ENCODE measurements at places on chromosomes 6 and 20.

GRCh38 chr6:9131201-9131600 lies 695.9 kb upstream of the SLC35B3 start:
- no peak for DNase-seq

- no peak for DNase-seq
Observed at GRCh38 chr20:38032585-38033329, 499 bp downstream of the TTI1 start.

DNA sequence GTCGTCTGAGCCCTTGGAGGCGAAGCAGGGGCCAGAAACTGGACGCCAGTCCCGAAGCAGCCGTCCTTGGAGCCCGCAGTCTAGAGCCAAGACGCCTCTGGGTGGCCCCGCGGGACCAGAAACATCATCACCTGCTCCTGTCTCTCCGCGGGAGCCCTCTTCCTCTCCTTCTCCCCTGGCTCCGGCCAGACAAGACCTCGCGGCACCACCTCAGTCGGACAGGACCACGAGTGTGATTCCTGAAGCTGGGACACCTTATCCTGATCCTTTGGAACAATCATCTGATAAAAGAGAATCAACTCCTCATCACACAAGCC lies 416 bp downstream of the RSPH4A start:
- DNase-seq: no peak

- no peak for DNase-seq
Observed at GRCh38 chr20:51022227-51022802, 592 bp downstream of the KCNG1 start.

GRCh38 chr6:22036275-22036674 lies 260.6 kb downstream of the PRL start:
- DNase-seq: no peak

DNA sequence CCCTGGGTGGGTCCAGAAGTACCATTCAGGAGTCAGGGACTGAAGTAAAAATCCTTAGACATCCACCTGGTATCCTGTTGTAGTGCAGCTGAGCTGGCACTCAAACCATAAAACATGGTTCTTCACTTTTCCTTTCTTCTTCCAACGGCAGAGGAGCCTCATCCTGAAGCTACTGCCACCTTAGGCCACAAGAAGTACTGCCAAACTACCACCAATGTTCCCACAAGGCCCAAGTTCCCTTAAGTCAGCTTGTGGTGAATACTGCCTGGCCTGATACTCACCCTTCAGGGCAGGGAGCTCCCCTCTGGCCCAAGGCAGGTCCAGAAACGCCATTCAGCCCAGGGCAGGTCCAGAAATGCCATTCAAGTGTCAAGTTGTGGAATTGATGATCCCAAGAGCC lies 1053.4 kb upstream of the CITED2 start:
- no peak for DNase-seq

- no peak for DNase-seq
Observed at GRCh38 chr6:1395941-1396908, 6.8 kb downstream of the FOXF2 start.

GRCh38 chr6:17653198-17653882 lies 53.2 kb downstream of the FAM8A1 start:
- no peak for DNase-seq

- no peak for DNase-seq
Observed at GRCh38 chr6:149935668-149936067, 6.1 kb upstream of the ULBP2 start.

- DNase-seq: no peak
Observed at GRCh38 chr6:142544199-142544838, 242.5 kb downstream of the ADGRG6 start.

DNA sequence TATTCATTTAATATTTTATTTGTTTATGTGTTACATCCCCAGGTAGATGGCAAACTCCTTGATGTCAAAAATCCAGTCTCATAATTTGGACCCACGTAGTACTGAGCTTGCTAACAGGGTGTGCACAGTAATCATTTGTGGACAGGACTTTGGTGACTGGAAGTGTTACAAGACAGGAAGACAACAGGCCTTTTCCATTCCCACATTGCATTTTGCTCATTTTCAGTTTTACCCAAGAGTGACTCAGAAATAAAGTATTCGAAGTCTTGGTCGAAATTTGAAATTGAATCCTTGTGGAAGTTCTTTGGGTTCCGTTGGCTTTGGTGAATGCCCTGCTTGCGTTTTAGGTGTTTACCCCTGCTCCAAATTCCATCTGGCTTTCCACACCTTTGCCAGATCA lies 63.0 kb upstream of the THBS2 start:
- DNase-seq: no peak

- no peak for DNase-seq
Observed at GRCh38 chr20:24051160-24051559, 62.6 kb upstream of the GGTLC1 start.

GRCh38 chr6:131107151-131107550 lies 28.1 kb upstream of the AKAP7 start:
- DNase-seq: no peak

- peak; percentile 85 for DNase-seq
Observed at GRCh38 chr6:30942338-30943060, 1.7 kb downstream of the MUCL3 start.

- DNase-seq: no peak
Observed at GRCh38 chr6:113903666-113904330, 46.7 kb downstream of the MARCKS start.

- DNase-seq: peak; percentile 35
Observed at GRCh38 chr6:17945111-17945510, 42.3 kb downstream of the KIF13A start.

- no peak for DNase-seq
Observed at GRCh38 chr6:52009466-52010140, 77.8 kb downstream of the PKHD1 start.

- no peak for DNase-seq
Observed at GRCh38 chr20:24531631-24532419, 62.4 kb downstream of the SYNDIG1 start.

DNA sequence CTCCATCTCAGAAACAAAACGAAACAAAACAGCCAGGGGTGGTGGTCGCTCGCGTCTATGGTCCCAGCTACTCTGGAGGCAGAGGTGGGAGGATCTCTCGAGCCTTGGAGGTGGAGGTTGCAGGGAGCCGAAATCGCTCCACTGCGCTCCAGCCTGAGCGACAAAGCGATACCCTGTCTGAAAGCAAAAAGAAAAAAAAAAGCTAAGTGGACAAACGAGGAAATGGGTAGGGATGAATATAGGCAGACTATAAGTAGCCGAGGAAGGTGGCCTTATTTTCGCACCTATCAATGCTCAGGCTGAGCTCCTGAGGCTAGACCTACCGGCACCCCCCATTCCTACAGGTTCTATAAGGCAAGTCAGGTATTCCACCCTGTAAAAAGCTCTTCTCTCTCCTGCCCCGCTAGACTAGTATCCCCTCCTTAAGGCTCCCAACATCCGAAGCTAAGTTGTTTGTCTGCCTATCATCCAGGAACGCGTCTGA lies 650 bp upstream of the CASP8AP2 start:
- DNase-seq: no peak

DNA sequence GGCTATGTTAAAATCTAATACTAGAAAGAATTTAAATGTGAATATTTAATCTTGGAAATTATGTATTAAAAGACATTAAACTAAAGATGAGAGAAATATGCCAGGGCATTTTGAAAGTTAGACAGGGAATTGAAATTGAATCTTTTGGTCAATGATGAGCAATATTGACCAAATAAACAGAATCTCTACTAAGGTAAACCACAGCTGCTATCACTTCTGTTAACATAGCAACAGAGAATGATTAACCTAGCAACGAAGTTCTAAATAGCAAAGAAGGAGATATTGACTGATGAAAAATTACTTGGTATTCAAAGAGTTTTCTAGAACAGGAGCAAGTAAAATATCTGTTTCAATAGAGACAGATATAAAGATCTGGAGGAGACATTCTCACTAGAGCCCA lies 45.2 kb upstream of the RSPO3 start:
- no peak for DNase-seq

DNA sequence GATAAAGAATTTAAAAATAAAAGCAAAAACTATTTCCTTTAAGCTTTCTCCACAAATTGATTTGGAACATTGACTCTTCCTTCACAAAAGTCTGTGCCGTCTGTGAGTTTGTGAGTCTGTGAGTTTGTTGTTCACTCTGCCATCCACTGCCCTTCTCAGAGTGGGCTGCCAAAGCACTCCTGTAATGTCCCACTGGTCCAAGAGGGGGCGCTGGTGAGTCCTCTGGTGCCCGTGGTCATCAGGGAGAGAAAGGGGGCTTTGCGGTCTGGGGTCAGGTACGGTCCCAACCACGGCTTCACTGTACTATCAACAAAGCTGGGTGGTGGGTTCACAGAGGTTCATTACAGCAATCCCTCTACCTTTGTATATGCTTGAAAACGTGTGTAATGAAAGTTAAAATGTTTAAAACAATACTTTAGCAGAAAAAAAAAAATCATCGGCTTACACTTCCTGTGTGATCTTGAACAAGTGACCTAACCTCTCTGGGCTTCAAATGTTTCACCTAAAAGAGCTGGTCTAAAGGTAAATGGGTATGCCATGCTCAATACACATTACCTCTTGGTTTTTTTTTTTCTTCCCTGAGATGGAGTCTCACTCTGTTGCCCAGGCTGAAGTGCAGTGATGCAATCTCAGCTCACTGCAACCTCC lies 5.6 kb upstream of the ANKRD60 start:
- DNase-seq: no peak

DNA sequence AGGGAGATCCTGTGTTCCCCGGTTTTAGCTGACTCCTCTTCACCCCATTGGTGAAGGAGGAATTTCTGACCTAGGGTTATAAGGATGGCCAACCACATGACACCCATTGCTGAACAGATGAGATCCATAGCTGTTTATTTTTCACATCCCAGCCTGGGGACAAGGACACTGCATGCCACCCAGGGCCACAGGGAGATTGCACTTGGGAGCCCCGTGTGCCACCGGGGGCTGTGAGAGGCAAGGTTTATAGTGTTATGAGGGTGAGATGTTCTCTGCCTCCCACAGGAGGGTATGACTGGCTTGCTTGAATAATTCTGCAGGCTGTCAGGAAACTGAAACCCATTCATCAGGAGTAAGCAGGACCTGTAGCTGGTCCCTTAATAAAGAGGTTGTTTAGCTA lies 14.7 kb upstream of the SLPI start:
- no peak for DNase-seq

- DNase-seq: peak; percentile 64
Observed at GRCh38 chr20:11716239-11716944, 201.3 kb upstream of the BTBD3 start.

- no peak for DNase-seq
Observed at GRCh38 chr6:114649298-114649697, 306.5 kb upstream of the HS3ST5 start.

DNA sequence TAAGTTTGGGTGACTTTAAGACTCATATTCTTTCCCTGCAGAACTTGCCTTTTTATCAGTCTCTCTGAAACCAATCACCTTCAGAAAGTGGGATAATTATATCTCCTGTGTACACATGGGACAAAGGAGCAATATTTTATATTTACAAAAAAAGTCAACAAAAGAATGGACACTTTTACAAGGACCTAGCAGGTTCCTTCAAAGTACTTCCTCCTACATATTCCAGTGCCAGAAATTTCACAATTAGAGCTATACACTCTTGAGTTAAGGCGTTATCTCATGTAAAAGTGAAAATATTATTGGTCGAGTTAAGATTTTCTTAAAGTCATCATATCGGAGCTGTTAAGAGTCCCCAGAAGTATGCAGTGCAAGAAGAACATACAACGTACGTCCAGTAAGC lies 98.9 kb upstream of the MAFB start:
- no peak for DNase-seq

GRCh38 chr6:36297511-36297910 lies 27.7 kb downstream of the PNPLA1 start:
- no peak for DNase-seq

DNA sequence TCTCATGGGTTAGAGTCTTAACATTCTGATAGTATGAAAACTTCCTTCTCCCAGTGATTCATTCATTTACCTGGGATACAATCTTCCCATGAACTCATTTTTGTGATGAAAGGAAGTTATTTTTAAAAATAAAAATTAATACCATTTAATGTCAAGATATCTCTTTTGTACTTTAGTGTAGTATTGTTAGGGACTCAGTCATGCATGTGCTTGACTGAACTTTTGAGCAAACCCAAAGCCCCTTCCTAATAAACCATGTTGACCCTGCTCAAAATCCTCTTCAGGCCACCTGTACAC lies 52.4 kb downstream of the RNF217 start:
- DNase-seq: no peak

DNA sequence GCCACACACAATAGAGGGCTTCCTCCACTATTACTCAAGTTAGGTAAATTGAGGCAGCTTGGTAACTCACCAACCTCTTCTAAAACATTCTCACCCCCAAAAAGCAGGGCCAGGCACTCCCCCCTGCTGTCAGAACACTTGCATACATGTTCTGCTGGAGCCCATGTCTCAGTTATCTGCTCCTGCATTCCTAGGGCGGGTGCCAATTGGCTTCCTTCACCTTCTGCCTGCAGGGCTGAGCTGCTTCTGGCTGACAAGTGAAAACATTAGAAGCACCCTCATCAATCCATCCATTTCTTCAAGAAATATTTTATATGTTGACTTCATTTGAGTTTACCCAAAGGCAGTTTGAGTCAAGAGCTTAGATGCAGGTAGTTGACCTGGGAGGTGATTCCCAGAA lies 4.5 kb upstream of the ENTPD6 start:
- no peak for DNase-seq

DNA sequence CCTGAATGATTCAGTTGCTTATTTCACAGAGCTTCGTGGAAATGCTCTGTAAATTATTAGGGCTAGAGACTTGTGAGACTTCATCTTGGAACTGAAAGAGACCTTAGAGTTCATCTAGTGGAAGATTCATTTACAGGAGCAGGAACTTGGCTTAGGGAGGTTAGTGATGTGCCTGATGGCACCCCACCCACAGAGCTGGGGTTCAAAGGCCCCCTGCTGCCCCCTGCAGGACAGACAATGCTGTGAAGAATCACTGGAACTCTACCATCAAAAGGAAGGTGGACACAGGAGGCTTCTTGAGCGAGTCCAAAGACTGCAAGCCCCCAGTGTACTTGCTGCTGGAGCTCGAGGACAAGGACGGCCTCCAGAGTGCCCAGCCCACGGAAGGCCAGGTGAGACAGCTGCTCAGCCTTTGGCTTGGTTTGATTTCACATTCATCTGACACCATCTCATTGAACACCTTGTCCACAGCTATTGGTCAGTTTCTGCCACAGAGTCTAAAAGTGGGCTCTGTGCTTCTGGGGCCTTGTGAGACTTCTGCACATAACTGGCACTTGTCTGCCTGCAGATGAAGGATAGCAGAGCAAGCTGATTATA lies 25.1 kb downstream of the MYBL2 start:
- DNase-seq: peak; percentile 12

DNA sequence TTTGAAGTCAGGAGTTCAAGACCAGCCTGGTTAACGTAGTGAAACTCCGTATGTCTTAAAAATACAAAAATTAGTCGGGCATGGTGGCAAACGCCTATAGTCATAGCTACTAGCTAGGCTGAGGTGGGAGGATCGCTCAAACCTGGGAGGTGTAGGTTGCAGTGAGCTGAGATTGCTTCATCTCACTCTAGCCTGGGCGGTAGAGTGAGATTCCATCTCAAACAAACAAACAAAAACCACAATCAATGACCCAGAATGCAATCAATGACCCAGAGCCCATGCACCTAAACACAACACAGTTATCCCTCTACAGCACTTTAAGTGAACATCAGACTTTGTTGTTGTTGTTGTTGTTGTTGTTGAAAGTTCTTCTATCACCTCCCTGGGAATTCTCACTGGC lies 77.9 kb downstream of the MYB start:
- DNase-seq: no peak

GRCh38 chr6:26554447-26554696 lies 16.2 kb downstream of the HMGN4 start:
- no peak for DNase-seq

GRCh38 chr20:50658804-50659380 lies 32.5 kb downstream of the RIPOR3 start:
- no peak for DNase-seq

- DNase-seq: no peak
Observed at GRCh38 chr6:157791450-157791849, 31.6 kb upstream of the SNX9 start.

All from foreskin melanocyte (primary cell).